GM12892 (cell line): ENCODE measurements at places on chromosomes 6 and 20.
A peak's percentile ranks its signal among the peaks of the same experiment; 100 is the strongest.

DNA sequence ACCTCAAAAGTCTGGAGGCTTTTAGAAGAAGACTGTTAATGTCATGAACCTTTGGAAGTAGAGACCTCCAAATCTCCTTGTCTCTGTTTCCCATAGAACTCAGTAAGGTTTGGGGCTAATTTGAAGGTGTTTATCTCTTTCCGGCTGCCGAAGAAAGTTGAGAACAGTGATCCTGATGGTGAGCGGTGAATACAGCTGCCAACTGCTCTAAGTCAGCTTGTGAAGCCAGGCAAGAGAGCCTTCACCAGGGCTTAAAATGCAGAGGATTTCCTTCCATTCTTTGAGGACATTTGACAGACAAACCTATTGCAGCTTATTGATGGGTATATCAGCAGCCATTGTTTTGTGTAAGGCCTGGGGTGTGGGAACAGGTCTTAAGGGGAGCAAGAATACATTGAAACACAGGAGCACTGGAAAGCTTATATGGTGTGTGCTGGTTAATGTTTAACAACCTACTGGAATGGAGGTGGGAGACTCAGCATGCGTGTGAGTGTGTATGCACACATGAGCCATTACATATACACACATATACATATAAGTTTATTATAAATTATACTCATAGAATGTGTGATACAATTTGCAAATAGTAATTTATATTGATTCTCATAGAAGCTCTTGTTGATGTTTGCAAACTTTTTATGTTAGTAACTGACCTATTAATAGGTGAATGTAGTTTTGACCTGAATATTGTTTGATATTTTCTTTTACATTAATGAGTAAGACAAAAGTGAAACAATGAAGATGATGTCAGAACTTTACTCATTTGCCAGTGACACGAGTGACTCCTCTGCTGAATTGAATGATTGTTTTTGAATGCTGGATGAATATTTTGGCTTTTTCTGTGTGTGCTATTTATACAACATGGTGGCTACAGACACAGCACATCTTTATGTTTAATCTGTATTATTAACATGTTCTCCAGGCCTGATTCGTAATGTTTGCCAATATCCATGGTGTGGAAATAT, 18.1 kb downstream of the PLEKHG1 start:
- DNase-seq, result no peak

- no peak for DNase-seq
Measured at GRCh38 chr6:163764565-163764964, 350.0 kb downstream of the QKI start.

GRCh38 chr20:58751979-58752378, 59.4 kb downstream of the NPEPL1 start:
- DNase-seq, result no peak

DNA sequence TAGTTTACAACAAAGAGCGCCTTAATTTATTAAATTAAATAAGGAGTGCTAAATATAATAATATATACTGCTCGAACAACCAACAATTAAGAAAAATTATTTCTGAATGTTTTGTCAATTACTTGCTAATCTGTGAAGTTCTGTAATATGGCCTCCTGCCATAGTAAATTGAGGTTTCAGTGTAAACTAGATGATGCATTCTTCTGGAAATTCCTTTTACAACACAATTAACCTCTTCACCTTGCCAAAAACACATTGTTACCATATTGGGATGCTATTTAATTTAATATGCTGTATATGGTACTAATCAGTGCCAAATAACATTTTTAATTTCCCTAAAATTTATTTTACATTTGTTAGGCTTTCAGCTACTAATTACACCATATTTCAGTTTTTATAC, 808.4 kb upstream of the CITED2 start:
- no peak for DNase-seq

- peak; percentile 82 for DNase-seq
Measured at GRCh38 chr6:44074439-44074812, 52.8 kb downstream of the MRPL14 start.

DNA sequence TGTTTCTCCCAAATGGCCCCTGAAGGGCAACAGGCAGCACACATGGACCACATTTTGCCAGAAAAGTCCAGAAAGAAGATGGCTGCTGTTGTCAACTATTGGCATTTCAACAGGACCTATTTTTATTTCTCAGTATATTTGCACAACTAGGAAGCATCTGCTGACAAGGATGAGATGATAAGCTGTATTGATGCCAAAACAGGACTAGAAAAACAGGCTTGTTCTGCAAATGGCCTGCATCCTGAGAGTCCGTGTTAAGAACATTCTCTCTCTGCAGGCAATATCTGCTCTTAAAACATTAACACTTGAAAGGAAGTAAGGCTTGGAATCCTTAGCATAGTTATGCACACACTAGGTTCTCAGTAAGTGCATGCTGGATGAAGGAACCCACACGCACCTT, 283.7 kb downstream of the ESR1 start:
- DNase-seq, result no peak

- no peak for DNase-seq
Measured at GRCh38 chr6:25441663-25442270, 162.6 kb downstream of the CARMIL1 start.

DNA sequence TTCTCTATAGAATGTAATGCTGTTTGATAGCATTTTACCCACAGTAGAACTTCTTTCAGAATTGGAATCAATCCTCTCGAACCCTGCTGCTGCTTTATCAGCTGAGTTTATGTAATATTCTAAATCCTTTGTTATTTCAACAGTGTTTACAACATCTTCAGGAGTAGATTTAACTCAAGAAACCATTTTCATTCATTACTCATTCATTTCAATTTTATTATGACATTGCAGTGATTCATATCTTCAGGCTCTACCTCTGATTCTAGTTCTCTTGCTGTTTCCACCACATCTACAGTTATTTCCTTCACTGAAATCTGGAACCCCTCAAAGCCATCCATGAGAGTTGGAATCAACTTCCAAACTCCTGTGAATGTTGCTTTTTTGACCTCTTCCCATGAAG, 93.7 kb downstream of the ZFAND3 start:
- no peak for DNase-seq

DNA sequence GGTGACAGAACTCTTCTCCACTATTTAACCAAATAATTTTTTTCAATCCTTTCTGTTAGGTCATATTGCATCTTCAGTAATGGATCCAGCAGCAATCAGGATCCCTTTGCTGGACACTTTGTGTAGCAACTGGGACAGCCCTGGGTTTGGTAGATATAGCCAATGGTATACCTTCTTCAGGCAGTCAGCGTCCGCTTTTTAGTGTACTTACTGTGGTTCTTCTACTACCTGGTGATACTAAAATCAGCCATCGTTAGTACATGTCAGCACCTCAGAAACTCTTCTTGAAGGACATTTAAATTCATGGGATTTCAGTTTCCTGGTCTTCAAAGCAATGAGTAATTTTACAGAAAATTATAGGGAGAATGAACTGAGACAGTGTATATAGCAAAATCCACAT, 93.5 kb downstream of the ADGRG6 start:
- DNase-seq, result no peak

DNA sequence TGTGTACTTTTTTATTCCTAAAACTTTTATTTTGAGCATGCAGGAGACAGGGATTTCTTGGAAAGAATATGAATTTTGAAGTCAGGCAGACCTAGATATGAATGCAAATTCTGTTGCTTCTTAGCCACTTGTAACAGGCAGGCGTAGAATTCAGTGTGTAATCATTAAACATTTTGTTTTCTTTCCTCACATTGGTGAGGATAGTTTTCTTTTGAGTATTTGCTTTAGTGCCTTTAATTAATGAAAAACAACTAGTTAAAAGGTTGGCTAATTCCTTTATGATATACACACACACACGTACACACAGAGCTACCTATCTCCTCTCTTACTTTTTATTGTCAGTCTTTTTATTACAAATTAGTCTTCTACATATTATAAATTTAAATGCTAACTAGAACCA, 342.3 kb downstream of the CDKAL1 start:
- DNase-seq, result no peak

GRCh38 chr6:5130135-5130866, 45.2 kb downstream of the PPP1R3G start:
- no peak for DNase-seq

- no peak for DNase-seq
Measured at GRCh38 chr20:57869951-57870315, 160.1 kb upstream of the PMEPA1 start.

DNA sequence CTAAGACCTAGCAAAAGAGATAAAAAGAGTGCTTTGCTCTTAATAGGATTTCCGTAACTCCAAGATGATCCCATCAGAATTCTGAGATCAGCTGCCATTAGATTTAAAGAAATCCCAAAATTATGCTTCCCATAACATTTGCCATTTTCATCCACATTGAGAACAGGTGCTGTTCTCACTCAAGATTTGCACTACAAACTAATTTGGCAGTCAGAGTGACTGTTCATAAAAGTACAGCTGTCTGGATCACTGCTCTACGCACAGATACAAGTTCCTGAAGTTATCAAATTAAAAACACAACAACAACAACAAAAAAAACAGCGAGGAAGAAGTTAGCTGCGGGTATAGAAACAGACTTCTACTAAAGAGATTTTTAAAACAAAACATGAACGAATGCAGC, 58.1 kb downstream of the ASCC3 start:
- no peak for DNase-seq

- no peak for DNase-seq
Measured at GRCh38 chr20:533526-533925, 10.1 kb downstream of the CSNK2A1 start.

DNA sequence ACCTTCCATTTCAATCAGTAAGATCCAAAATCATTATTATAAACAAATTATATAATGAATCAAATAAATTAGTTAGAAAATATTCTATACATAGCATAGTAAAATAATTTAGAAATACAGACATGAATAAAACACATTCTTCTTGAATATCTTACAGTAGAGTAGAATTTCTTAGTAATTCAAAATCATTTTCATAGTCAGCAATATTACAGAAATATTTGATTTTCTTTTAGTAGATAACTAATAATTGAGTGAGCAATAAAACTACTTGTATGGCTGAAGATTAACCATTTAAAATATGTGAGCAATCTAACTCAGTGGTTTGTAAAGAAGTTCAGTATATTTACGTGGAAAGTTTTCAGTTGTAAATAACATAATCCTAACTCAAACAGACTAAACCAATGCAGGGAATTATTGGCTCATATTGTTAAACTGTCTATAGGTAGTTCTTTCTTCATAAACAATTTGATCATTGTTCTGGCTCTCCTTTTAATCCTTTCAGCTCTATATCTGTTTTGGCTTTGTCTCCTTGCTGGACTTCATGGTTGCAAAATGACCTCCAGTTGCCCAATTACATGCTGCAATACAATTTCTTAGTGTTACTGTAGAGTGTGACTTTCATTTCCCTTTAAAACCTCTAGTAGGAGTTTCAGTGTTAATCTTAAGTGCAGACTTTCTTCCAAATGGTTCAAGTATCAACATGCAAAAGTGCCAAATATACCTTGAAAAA, 307.5 kb downstream of the EYS start:
- DNase-seq, result no peak

GRCh38 chr6:146819596-146820320, 221.0 kb downstream of the ADGB start:
- no peak for DNase-seq
